ENCODE measurements at places on chromosomes 7 and 10. TPM values are rescaled to one million over a fixed set of nuclear protein-coding genes. Genes with fewer than 3 reads are reported as not detected.

RNF32 gene
- 0.97 TPM for total RNA-seq

TMEM229A gene
- total RNA-seq: not detected

RP9 gene
- 31.0 TPM for total RNA-seq

HOGA1 gene
- total RNA-seq: 3.5 TPM

GRCh38 chr10:98264378-98265065 lies 3.5 kb downstream of the LOXL4 start:
- no peak for DNase-seq
- H3K27ac ChIP-seq: no peak overlapping the region
- H3K4me1 ChIP-seq: peaks cover 24% of the 10 kb centered on the region
- H3K36me3 ChIP-seq: no peaks in the 10 kb centered on the region

- H3K4me1 ChIP-seq: no peaks in the 10 kb centered on the region
- H3K27ac ChIP-seq: no peak overlapping the region
- DNase-seq: no peak
- H3K27me3 ChIP-seq: no peaks in the 10 kb centered on the region
- no peak overlapping the region for H3K4me3 ChIP-seq
These were observed 7.3 kb downstream of the OCM2 start for GRCh38 chr7:97982647-97983046.

GRCh38 chr7:134747326-134747725 lies 32.1 kb upstream of the CALD1 start:
- H3K36me3 ChIP-seq: no peaks in the 10 kb centered on the region
- H3K27ac ChIP-seq: no peak overlapping the region
- peaks cover 3% of the 10 kb centered on the region for H3K4me1 ChIP-seq
- no peak overlapping the region for H3K4me3 ChIP-seq

- no peak overlapping the region for H3K27ac ChIP-seq
- no peaks in the 10 kb centered on the region for H3K36me3 ChIP-seq
- no peak overlapping the region for H3K4me3 ChIP-seq
- H3K4me1 ChIP-seq: no peaks in the 10 kb centered on the region
These were observed 470.7 kb upstream of the MKI67 start for GRCh38 chr10:128596906-128597305.

DNA sequence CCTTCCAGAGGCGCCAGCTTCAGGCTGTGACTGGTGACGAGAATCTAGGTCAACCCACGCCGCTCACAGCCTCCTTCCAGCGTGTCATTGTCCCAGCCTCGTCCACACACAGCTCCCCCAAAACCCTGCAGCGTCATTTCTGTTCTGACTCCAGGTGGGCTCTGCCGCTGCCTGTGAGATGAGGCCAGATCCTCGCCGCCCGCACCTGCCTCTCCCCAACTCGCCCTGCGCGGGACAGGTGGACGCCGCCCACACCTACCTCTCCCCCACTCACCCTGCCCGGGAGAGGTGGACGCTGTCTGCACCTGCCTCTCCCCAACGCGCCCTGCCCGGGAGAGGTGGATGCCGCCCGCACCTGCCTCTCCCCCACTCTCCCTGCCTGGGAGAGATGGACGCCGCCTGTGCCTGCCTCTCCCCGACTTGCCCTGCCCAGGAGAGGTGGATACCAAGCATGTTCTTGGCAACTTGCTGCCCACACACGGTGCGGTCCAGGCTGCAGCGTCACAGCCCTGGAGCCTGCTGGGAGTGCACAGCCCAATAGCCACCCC lies 32.0 kb upstream of the CFAP46 start:
- H3K36me3 ChIP-seq: no peaks in the 10 kb centered on the region
- H3K4me1 ChIP-seq: no peaks in the 10 kb centered on the region
- no peak for DNase-seq
- no peak overlapping the region for H3K4me3 ChIP-seq

- no peaks in the 10 kb centered on the region for H3K27me3 ChIP-seq
- peak within 1 kb of the TSS; percentile 61 for H3K4me3 ChIP-seq
- peak; percentile 76 for DNase-seq
These were observed at the start of gene ELN for GRCh38 chr7:74027683-74028320. ELN (plus strand) TSS chr7:74028173; CDS start chr7:74028188, 15 bp downstream.

- no peaks in the 10 kb centered on the region for H3K36me3 ChIP-seq
- H3K27ac ChIP-seq: no peak overlapping the region
- H3K4me3 ChIP-seq: no peak overlapping the region
These were observed 116.7 kb downstream of the CYP26A1 start for GRCh38 chr10:93190372-93190771.

- H3K4me1 ChIP-seq: peaks cover 33% of the 10 kb centered on the region
- peak overlapping the region; percentile 94 for H3K27ac ChIP-seq
- H3K27me3 ChIP-seq: no peaks in the 10 kb centered on the region
- DNase-seq: no peak
These were observed 159.2 kb downstream of the PAXIP1 start for GRCh38 chr7:154843670-154844237.

GRCh38 chr7:14332155-14332554 lies 342.7 kb upstream of the ETV1 start:
- no peak overlapping the region for H3K27ac ChIP-seq
- no peak overlapping the region for H3K4me3 ChIP-seq
- no peaks in the 10 kb centered on the region for H3K27me3 ChIP-seq
- H3K36me3 ChIP-seq: no peaks in the 10 kb centered on the region
- no peaks in the 10 kb centered on the region for H3K4me1 ChIP-seq

DNA sequence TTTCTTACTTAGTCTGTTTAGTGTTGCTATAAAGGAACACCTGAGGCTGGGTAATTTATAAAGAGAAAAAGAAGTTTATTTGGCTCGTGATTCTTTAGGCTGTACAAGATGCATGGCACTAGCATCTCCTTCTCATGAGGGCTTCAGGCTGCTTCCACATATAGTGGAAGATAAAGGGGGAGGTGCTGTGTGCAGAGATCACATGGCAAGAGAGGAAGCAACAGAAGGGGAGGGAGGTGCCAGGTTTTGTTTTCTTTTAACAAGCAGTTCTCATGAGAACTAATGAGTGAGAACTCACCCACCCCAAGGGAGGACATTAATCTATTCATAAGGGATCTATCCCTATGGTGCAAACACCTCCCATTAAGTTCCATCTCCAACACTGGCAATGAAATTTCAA lies 17.3 kb downstream of the CYP2E1 start:
- no peak overlapping the region for H3K4me3 ChIP-seq
- no peaks in the 10 kb centered on the region for H3K36me3 ChIP-seq
- DNase-seq: no peak
- no peaks in the 10 kb centered on the region for H3K27me3 ChIP-seq

DNA sequence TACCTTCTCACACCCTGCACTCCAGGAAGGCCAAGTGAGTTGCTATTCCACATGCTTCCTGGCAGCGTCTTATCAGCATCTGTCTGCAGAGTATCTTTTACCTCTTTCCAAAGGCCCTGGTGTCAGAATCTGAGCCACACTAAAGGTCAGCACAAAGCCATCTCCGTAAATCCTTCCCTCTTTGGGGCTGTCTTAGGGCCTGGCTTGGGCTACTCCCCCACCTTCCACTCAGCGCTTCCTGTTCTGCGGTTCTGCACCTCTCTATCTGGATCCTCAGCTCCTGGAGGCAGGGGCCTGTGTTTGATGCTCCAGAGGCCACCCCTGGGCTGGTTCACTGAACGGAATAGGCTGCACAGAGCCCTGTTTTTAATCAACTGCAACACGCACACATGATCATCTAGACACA lies 334.8 kb upstream of the GALNT17 start:
- H3K4me1 ChIP-seq: no peaks in the 10 kb centered on the region
- peaks cover 27% of the 10 kb centered on the region for H3K36me3 ChIP-seq
- H3K4me3 ChIP-seq: no peak overlapping the region
- no peak overlapping the region for H3K27ac ChIP-seq
- DNase-seq: no peak

- H3K36me3 ChIP-seq: no peaks in the 10 kb centered on the region
- H3K4me1 ChIP-seq: no peaks in the 10 kb centered on the region
- H3K27ac ChIP-seq: no peak overlapping the region
- H3K27me3 ChIP-seq: no peaks in the 10 kb centered on the region
- no peak overlapping the region for H3K4me3 ChIP-seq
These were observed 16.1 kb upstream of the NPFFR1 start for GRCh38 chr10:70299876-70300275.

GRCh38 chr7:17951742-17952254 lies 11.5 kb upstream of the SNX13 start:
- H3K27me3 ChIP-seq: no peaks in the 10 kb centered on the region
- no peaks in the 10 kb centered on the region for H3K36me3 ChIP-seq
- no peak overlapping the region for H3K4me3 ChIP-seq
- no peak for DNase-seq
- no peak overlapping the region for H3K27ac ChIP-seq
- no peaks in the 10 kb centered on the region for H3K4me1 ChIP-seq

DNA sequence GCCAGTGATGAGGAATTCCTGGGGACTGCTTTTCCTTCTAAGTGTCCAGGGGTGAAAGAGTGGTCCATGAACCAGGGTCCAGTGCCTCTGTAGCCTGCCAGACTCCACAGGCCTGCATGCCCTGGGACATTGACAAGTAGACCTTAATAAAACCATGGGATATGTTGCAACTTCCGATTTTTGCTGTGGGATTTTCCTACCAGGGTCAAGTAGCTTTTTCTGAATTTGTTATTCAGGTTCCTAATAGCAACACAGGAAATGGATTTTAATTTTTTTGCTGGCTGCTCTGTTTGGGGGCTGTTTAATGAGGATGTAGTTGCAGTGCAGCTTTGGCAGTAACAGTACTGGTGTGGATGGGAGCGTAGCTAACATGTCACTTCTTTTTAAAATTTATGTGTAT lies 42.1 kb downstream of the WBP1L start:
- H3K4me1 ChIP-seq: peaks cover 7% of the 10 kb centered on the region
- DNase-seq: no peak
- no peak overlapping the region for H3K27ac ChIP-seq
- H3K27me3 ChIP-seq: no peaks in the 10 kb centered on the region
- H3K36me3 ChIP-seq: peaks cover 18% of the 10 kb centered on the region
